Activated naive CD4-positive, alpha-beta T cell treated with anti-CD3 and anti-CD28 coated beads, Interleukin-2, amount 10 ng/mL, durations not matched to agents 7 days and 5 days (primary cell): ENCODE measurements at places on chromosomes 3 and 15.

DNA sequence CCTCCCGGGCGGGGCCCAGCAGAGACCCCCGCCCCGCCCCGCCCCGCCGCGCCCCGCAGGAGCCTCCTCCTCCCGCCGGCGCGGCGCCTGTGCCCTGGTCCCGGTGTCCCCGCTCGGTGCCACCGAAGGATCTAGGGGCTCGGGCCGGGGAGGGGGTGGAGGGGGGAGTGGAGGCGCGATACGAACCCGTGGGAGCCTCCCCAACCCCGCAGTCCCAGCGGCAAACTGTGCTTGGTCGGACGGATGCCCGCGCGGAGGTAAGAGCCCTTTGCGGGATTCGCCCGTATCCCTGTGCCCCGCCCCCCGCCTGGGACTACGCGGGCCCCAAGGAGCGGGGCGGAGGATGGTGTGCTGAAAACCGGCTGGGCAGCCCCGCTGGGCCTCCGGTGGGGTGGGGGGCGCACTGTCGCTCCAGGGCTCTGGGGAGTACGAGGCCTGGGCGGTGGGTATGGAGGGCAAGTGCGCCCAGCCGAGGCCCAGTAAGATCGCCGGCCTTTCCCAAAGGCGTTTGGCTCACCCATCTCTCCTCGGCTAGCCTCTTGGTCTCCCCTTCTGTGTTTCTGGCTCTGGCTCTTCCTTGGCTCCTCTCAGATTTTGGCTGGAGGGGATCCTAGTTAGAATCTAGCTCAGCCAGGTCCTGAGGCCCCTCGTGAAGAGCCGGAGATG, 65.6 kb upstream of the POLG start:
- peaks cover 22% of the 10 kb centered on the region for H3K4me1 ChIP-seq
- peaks cover 94% of the 10 kb centered on the region for H3K27me3 ChIP-seq
- peak overlapping the region; percentile 67 for H3K4me3 ChIP-seq
- H3K36me3 ChIP-seq: no peaks in the 10 kb centered on the region

GRCh38 chr3:58801541-58801940, 135.0 kb upstream of the FAM3D start:
- no peak overlapping the region for H3K27ac ChIP-seq
- no peak overlapping the region for H3K4me3 ChIP-seq
- H3K27me3 ChIP-seq: no peaks in the 10 kb centered on the region
- H3K36me3 ChIP-seq: no peaks in the 10 kb centered on the region

- H3K4me1 ChIP-seq: no peaks in the 10 kb centered on the region
- no peaks in the 10 kb centered on the region for H3K36me3 ChIP-seq
- DNase-seq: no peak
- no peak overlapping the region for H3K4me3 ChIP-seq
Measured at GRCh38 chr3:178645503-178645902, 109.3 kb downstream of the KCNMB2 start.

DNA sequence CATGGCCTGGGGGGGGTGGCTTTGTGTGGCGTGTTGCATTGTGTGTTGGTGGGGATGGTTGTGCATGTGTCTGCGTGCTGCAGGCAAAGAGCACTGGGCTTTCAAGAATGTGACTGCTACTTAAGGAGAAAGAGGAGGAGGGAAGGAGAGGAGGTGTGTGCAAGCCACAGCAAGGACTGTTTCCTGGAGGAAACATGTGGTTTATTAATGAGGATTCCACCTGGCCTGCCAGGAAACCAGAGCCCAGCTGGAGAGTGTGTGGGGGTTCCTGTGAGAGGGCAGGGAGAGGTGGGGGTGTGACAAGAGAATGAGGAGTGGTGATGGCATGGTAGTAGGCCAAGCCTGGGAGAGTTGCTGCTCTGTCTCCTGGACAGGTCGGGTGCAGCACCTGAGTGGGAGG, 258.1 kb upstream of the ROPN1 start:
- DNase-seq: no peak
- H3K4me3 ChIP-seq: no peak overlapping the region

DNA sequence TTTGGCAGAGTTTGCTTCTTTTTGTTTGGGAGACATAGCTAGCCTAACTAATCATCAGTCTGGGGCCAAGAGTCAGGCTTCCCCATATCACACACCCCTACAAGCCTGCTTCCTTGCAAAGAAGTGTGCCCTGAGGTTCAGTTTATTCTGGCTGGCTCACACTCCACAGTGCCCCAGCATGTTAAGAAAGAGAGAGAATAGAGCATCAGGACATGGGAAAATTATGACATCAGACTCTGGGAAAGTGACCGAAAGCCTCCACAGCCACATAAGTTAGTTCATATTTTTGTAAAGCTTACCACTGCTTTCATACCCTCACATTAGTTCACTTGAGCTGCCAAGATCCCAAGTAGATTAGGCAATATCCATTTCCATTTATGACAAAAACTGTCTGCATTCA, 63.0 kb upstream of the CFAP161 start:
- H3K27me3 ChIP-seq: peaks cover 23% of the 10 kb centered on the region
- peaks cover 27% of the 10 kb centered on the region for H3K4me1 ChIP-seq
- H3K4me3 ChIP-seq: no peak overlapping the region

- no peak overlapping the region for H3K27ac ChIP-seq
- DNase-seq: no peak
- no peaks in the 10 kb centered on the region for H3K27me3 ChIP-seq
- no peaks in the 10 kb centered on the region for H3K36me3 ChIP-seq
Measured at GRCh38 chr3:41320953-41321641, 121.8 kb downstream of the CTNNB1 start.

GRCh38 chr3:148729476-148730055, 31.9 kb downstream of the AGTR1 start:
- no peaks in the 10 kb centered on the region for H3K36me3 ChIP-seq
- H3K27me3 ChIP-seq: no peaks in the 10 kb centered on the region
- H3K4me3 ChIP-seq: no peak overlapping the region
- H3K27ac ChIP-seq: no peak overlapping the region
- no peak for DNase-seq
- peaks cover 4% of the 10 kb centered on the region for H3K4me1 ChIP-seq

DNA sequence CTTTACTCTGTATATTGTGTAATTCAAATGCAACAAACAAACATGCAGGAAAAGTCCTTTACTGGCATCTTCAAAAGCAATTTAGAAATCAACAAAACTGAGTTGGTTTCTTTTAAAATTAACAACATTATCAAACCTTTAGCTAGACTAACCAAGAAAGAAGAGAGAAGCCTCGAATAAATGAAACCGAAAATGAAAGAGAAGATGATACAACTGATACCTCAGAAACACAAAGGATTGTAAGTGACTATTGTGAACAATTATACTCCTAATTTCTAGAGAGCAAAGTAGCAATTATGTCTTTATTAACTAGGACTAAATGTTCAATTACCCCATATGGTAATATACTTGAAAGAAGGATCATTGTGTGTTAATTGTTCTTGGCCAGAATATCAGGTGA, 49.2 kb upstream of the P3H2 start:
- H3K27me3 ChIP-seq: peaks cover 5% of the 10 kb centered on the region
- H3K4me1 ChIP-seq: peaks cover 11% of the 10 kb centered on the region
- no peak overlapping the region for H3K4me3 ChIP-seq
- no peak overlapping the region for H3K27ac ChIP-seq

DNA sequence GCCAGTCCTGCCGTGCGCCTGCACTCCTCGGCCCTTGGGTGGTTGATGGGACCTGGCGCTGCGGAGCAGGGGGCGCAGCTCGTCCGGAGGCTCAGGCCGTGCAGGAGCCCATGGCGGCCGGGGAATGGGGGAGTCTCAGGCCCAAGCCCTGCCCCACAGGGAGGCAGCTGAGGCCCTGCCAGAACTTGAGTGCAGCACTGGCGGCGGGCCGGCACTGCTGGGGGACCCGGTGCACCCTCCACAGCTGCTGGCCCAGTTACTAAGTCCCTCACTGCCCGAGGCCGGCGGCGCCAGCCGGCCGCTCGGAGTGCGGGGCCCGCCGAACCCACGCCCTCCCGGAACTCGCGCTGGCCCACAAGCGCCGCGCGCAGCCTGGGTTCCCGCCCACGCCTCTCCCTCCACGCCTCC, 190.9 kb upstream of the MME start:
- no peak overlapping the region for H3K27ac ChIP-seq
- no peak for DNase-seq
- no peaks in the 10 kb centered on the region for H3K36me3 ChIP-seq
- H3K27me3 ChIP-seq: no peaks in the 10 kb centered on the region
- H3K4me1 ChIP-seq: no peaks in the 10 kb centered on the region
- no peak overlapping the region for H3K4me3 ChIP-seq

GRCh38 chr3:153215966-153216365, 53.9 kb downstream of the RAP2B start:
- H3K27me3 ChIP-seq: no peaks in the 10 kb centered on the region
- peaks cover 28% of the 10 kb centered on the region for H3K36me3 ChIP-seq
- no peak overlapping the region for H3K27ac ChIP-seq

GRCh38 chr15:52794665-52795463, 4.7 kb upstream of the ONECUT1 start:
- no peak overlapping the region for H3K4me3 ChIP-seq
- peaks cover 6% of the 10 kb centered on the region for H3K4me1 ChIP-seq
- no peaks in the 10 kb centered on the region for H3K36me3 ChIP-seq
- H3K27ac ChIP-seq: peak overlapping the region; percentile 10

DNA sequence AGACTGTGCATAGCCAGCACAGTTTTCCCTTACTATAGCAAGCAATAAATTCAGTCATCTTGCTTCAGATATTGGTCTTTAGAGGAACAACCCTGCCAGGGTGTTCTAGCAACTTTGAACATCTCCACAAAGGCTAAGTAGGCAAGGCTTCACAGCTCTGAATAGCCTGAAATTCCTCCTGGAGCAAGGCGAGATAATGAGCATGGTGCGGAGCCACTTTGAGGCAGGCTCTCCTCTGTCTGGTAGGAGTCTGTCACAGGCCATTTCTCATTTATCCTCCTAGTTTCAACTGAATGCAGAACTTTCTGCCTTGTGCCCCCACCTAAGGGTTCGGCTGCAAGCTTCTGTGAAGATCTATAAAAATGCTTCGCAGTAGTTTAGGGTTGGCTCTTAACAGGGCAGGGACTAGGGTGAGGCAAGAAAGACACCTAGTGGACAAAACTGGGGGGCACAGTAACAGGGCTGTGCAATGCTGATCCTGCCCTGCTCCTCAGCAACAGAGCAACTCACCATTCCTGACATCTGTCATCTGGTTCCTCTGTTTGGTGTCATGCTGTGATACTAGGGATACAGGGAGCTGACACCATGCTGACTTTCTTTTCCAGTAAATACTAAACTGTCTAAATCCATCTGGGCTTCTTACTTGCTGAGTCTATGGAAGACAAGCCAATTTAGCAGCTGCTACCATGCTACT, 16.6 kb upstream of the EHHADH start:
- no peak overlapping the region for H3K27ac ChIP-seq
- no peak overlapping the region for H3K4me3 ChIP-seq
- no peaks in the 10 kb centered on the region for H3K36me3 ChIP-seq
- peaks cover 9% of the 10 kb centered on the region for H3K27me3 ChIP-seq
